Kidney (tissue), 22 donors: ENCODE measurements at places on chromosomes 16 and 17.
A peak's percentile ranks its signal among the peaks of the same experiment; 100 is the strongest.

GRCh38 chr17:44766409-44767038 lies 7.7 kb downstream of the ADAM11 start:
- DNase-seq: no peak

- peak; percentile 28 for DNase-seq
These were observed 35.8 kb upstream of the ADGRG1 start for GRCh38 chr16:57592591-57593003.

DNA sequence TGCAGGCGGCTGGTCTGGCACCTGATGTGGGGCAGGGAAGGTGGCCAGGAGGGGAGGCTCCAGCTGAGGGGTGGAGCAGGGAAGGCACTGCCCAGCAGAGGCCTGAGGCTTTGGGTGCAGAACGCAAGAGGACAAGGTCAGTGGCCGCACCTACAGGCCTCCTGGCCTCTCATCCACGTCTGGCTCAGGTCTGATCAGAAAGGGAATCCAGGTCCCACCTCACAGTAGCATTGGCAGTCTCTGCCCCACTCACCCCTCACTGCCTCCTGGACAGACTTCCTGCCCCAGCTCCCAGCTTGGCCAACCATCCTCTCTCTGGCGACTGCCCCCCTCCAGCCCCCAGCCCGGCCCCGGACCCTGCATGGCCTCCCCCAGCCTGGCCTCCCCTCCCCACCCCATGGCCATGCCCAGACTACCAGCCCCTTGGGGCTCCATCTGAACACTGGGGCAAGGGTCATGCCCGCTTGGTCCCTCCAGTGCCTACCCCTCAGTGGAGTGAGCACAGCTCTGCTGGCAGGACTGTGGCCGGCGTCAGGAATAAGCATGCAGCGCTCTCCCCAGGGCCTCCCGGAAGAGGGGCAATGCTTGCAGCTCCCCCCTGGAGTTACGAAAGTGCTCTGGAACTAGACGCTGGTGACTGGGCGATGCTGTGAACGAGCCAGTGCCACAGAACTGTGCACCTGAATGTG lies 4.6 kb downstream of the UTS2R start:
- no peak for DNase-seq

GRCh38 chr17:14317383-14317782 lies 16.5 kb downstream of the HS3ST3B1 start:
- DNase-seq: no peak

GRCh38 chr17:37276475-37276874 lies 99.3 kb upstream of the C17orf78 start:
- DNase-seq: no peak

DNA sequence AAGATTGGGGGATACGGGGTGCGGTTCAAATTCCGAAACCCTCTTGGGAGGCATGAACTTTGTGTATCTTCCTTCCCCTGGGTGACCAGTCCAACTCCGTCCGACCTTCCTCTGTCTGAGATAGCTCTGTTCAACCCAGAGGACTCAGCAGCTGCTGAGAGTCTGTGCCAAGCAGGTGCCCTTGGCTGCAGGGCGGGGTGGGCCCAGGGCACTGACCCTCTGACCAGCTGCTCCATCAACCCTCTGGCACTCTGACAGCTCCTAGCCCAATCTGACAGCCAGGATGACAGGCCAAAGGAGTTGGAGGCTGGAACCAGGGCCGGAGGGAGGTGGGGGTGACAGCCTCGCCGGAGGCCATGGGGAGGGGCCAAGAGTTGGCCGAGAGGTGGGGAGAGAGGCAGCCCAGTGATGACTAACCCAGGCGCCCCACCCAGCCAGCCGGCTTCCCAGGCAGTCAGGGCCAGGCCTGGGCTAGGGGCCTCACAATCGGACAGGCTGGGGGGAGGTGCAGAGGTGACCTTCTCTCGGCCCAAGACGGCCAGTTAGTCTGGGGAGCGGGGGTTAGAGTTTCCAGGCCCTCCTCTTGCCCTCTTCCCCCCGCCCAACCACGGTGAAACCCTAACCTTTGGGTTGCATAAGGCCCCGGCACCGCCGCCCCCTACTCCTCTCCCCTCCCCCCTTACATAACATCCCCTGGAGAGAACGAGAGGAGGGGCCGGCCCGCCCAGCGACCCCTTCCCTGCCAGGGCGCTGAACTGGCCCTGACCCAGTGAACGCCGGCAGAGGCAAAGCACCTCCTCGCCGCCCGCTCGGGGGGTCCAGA lies 5.0 kb upstream of the TLCD2 start:
- DNase-seq: peak; percentile 39

DNA sequence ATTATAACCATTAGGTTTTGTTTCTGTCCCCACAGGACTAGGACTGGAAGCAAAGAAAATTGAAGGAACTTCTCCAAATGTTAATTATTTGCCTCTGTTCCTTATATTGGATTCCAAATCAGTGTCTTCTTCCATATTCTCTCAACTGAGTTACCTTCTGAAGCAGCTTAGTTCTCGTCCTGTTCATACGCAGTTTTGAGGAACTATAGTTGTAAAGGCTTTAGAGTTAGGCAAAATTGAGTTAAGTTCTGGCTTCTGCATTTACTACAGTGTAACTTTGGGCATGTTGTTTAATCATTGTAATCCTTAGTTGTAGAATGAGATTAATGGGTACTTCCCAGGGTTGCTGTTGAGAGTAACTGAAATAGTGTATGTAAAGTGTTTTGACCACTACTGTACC lies 11.2 kb downstream of the CBFB start:
- DNase-seq: no peak

DNA sequence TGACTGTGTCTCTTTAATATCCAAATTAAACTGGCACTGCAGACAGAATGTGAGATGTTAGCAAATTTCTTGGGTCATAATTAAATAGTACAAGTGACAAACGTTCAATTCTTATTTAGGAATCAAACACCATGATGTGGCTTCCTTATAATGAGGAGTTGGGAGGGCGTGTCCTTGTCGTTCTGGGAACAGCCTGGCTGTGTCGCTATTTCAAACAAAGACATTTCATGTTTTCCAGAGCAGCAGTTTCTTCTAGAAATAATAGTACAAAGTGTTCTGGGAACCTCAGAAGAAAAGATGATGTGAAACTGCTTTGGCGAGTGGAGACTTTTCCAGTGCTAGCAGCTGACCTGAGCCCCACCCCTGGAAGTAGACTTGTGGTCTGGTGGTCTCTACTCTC lies 301.7 kb upstream of the N4BP1 start:
- no peak for DNase-seq
